ENCODE measurements at places on chromosomes 13 and 19. TPM values are rescaled to one million over a fixed set of nuclear protein-coding genes. Genes with fewer than 3 reads are reported as not detected.

Gene ZNF790
- 2.9 TPM for total RNA-seq

Gene PRSS57
- total RNA-seq: not detected

Gene PIAS4
- 31.8 TPM for total RNA-seq

Gene MIA
- total RNA-seq: not detected

Gene CD33
- not detected for total RNA-seq

Gene ADGRE1
- not detected for total RNA-seq

Gene ADAMTSL5
- not detected for total RNA-seq

Gene IRGC
- not detected for total RNA-seq

Gene ZNF69
- total RNA-seq: 5.4 TPM

Gene SIAH3
- not detected for total RNA-seq

Gene ZNF865
- total RNA-seq: 2.7 TPM

Gene ZNF799
- 5.4 TPM for total RNA-seq

Gene CD209
- not detected for total RNA-seq

Gene CPT1C
- 11.9 TPM for total RNA-seq

Gene TMEM150B
- not detected for total RNA-seq

Gene UHRF1
- total RNA-seq: 47.1 TPM

Gene KISS1R
- total RNA-seq: not detected

Gene ANGPTL8
- total RNA-seq: not detected

Gene ZNF429
- 2.7 TPM for total RNA-seq

Gene PODNL1
- 1.1 TPM for total RNA-seq

Gene NOVA2
- 9.7 TPM for total RNA-seq

Gene IQCN
- total RNA-seq: 0.10 TPM

Gene RNASEH2A
- 36.4 TPM for total RNA-seq

Gene ZNF177
- 0.15 TPM for total RNA-seq

Gene TMC4
- not detected for total RNA-seq

Gene KCNN1
- not detected for total RNA-seq

Gene SHANK1
- 0.13 TPM for total RNA-seq

Gene MBD3L3
- not detected for total RNA-seq

Gene ANKRD24
- not detected for total RNA-seq

Gene RASL11A
- 6.4 TPM for total RNA-seq

Gene KLK2
- total RNA-seq: not detected

Gene CASP14
- not detected for total RNA-seq

Gene VSTM2B
- not detected for total RNA-seq

Gene LIN7B
- total RNA-seq: 5.3 TPM
